ENCODE measurements at places on chromosomes 3 and 15.

DNA sequence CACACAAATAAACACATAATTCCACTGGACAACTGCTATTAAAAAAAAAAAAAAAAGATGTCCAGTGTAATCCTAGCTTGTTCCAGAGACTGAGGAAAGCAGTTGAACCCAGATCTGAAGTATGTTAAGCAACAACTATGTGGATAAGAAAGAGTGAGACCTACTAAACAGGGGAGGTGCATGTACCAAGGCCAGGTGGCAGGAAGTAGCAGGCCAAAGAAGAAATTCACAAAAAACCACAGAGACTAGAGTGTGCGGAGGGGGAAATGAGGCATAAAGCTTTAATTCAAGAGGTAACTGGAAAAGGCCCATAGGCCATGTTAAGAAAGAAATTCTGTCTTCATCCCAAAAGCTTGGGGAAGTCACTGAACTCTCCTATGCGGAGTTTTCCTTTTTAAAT, 490.0 kb downstream of the NAALADL2 start:
- DNase-seq: no peak

DNA sequence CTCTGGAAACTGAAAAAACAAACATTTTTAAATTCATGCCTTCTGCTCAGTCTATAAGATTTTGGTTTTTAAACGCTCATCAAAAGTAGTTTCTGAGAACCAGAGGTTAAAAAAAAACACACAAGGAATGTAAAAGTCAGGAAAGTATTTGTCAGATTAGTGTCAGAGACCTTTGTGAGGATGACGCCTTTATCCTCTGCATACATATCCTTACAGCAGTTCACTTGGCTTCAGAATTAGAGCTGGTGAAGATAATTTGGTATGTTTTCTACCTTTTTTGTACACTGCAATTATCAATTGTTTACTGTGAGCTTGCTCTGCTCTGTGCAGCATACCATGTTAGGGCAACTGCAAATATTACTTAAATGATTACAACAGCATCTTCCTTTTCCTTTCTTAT, 8.3 kb downstream of the PRTG start:
- no peak for DNase-seq

- DNase-seq: no peak
Measured at GRCh38 chr3:111284503-111285183, 213.0 kb downstream of the NECTIN3 start.

GRCh38 chr3:37308247-37308646, 133.9 kb upstream of the LRRFIP2 start:
- DNase-seq: no peak

GRCh38 chr3:134406331-134407238, 32.3 kb upstream of the AMOTL2 start:
- no peak for DNase-seq

DNA sequence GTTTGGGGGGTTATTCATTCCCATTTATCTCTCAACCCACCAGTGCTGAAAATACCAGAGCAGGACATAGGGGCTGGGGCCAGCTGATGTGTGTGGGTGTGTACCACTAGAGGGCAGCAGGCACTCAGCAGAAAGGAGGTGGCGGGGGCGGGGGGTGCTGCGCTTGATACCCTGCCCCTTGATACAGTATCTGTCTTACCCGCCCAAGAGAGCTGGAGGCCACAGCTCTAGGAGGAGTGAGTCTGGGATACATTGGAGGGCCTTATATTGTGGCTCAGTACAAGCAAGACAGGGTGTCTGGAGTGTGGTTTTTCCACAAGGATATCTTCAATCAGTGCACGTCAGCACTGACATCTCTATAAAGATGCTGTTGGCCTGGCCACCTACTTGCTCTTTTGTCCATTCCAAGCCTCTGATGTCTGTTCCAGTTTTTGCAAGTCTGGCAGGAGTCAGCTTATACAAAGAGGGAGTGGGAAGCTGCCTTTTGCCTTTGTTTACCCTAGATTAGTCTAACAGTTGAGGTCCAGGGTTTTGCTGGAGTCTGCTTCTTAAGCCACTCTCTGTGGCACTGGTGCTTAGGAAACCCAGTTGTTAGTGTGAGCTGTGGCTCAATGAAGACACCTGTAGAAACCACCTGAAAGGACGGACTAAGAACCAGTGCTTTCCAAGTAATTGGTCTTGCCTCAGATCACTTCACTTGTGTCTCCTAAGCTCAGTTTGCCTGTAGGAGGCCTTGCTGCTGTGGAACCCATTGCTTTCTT, 1.5 kb upstream of the RBM15B start:
- DNase-seq: peak; percentile 54

DNA sequence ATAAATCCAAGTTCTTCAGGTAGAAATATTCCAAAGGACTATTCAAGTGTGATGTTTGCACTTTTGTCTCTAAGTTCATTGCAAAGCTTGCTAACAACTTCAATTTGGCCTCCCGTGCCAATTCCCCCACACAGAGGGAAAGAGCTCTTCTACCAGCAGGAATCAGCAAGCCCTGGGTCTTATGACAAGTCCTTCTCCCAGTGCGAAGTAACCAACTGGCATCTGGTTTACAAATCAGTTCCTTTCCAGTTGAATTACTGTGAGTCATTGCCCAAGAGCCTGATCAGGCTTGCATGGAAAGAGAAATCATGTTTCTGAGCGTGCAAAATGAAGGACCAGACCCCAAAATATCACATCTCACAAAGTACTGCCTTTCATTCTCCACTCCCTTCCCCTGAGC, 62.7 kb upstream of the SLCO3A1 start:
- no peak for DNase-seq

DNA sequence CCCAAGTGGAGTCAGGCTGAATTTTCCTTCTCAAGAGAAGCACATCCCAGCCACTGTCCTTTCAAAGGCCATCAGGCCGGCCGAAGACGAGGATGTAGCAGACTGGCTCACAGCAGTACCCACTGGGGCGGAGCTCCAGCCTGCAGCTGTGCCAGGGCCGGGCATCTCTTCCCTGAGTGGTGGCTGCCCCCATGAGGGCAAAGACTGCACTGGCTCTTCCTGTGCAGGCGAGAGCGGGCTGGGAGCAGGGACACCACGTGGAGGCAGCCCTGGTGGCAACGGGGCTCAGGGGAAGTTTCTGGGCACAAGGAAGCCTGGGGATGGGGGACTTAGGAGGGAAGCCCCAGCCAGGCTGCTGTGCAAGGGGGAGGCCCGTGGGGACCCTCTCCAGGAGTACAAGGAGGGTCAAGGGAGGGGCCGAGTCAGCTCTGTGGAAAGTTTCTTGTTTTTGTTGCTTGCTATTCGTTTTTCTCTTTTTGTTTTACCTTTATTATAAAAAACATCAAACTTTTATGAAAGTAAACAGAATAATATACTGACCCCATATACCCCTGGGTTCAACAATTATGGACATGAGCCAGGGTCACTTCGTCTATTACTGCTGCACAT, 66.1 kb downstream of the RPN1 start:
- DNase-seq: peak; percentile 40

DNA sequence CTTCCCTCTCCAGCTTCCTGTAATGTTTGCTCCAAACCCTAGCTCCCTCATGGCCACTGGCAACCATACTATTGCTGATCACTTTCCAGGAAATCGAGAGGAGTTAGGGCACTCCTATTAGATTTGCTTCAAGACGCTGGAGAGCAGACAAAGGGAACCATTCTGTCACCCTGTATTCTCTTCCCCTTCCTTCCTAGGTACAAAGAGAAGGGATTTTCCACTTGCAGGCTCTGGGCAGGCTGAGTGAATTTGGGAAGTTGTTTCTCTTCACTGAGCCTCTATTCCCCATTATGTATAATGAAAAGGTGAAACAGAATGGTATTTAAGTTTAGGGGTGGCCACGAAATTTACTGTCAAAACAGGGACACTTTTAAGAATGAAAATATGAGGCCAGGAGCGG, 99.4 kb upstream of the LPP start:
- no peak for DNase-seq

- DNase-seq: no peak
Measured at GRCh38 chr15:53625260-53625659, 134.2 kb downstream of the WDR72 start.

- no peak for DNase-seq
Measured at GRCh38 chr3:66165660-66166059, 55.1 kb upstream of the SLC25A26 start.

- no peak for DNase-seq
Measured at GRCh38 chr15:48300038-48300437, 31.2 kb upstream of the DUT start.

DNA sequence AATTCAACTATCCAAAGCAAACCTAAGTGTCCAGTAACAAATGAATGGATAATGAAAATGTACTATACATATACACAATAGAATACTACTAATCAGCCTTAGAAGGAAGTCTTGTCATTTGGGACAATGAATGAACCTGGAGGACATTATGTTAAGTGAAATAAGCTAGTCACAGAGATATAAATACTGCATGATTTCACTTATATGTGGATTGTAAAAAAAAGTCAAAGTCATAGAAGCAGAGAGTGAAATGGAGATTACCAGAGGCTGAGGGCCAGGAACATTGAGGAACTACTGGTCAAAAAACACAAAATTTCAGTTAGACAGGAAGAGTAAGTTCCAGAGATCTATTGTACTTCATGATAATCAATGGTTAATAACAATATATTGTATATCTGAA, 33.6 kb downstream of the MYO5A start:
- DNase-seq: no peak

GRCh38 chr3:149886957-149887356, 73.9 kb downstream of the RNF13 start:
- DNase-seq: no peak

GRCh38 chr3:57026944-57027343, 33.5 kb upstream of the SPATA12 start:
- DNase-seq: no peak

DNA sequence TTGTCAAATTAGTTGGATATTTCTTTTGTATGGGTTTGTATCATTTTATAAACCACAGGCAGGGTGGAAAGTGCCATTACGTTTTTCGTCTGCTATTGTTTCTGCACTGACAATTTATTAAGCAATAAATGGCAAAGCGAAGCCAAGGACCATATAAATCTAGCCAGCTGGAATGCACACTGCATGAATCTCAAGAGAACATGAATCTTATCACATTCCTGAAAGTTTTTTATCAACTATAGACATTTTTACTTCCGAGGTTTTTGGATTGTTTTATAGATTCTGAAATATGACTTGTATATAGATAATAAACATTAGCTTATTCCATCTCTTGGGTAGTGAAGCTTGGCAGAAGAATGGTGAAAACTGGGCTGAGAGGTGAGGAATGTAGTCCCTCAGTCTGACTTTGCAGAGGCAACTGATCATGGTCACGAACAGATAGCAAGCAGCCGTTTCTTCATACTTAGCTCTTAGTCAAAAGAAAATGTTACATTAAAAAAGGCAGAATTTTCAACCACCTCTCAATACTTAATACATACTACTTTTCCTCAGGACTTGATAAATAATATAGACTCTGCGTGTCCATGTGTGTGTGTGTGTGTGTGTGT, 102.7 kb downstream of the OSBPL10 start:
- no peak for DNase-seq

GRCh38 chr15:63369296-63369695, 12.3 kb downstream of the CA12 start:
- no peak for DNase-seq

- DNase-seq: no peak
Measured at GRCh38 chr3:46124216-46125177, 83.6 kb downstream of the CCR1 start.

DNA sequence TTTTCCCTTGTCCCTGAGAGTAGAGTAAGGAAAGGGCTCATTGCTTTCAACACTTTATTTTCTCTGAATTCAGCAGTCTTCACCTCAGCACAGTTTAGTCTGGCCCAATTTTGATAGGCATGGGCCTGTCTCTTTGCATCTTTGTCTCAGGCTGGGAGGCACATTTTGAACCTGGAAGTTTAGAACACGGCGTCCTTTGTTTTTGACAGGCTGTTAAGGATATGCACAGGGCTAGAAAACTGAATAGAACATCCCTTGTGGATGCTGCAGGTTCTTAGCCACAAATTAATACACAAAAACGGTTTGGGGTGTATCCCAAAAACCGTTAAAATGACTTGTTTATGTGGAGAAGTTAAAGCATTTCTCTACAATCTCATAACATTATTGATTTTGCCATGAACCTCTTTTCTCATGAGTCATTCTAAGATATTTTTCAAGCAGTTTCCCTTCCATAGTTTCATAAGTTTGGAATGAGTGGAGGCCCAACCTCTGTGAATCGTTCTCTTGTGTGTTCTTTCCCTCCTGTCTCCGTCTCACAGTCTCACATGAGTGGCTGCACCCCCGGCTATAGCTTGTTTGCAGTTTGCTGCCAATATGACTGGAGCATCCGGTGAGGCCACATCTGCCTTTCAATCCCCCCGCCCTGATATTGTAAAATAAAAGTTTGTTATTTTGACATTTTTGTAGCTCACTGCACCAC, 192.9 kb upstream of the EIF1B start:
- no peak for DNase-seq

DNA sequence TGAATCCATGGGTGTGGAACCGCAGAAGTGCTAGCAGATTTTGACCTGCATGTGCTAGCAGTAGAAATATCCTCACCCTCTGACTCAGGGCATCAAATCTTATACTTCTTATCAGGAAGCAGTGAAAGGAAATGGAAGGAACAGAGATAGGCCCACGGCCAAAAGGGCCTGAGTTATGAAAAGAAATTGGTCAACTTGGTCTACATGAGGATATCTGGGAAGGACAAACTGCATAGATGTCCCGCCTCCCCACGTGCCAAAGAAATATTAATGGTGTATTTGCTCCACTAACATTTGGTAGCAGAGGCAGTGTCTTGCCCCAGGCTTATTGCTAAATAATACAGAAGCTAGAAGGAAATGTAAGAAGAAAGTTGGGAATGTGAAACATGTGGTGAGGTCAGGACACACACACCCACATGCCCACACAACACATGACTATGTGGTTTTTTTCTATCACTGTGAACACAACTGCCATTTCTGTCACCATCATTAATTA, 93.6 kb upstream of the COL8A1 start:
- DNase-seq: no peak

- no peak for DNase-seq
Measured at GRCh38 chr3:110938629-110939028, 133.0 kb upstream of the NECTIN3 start.

GRCh38 chr15:88704791-88705768, 66.3 kb downstream of the ISG20 start:
- DNase-seq: no peak

GRCh38 chr3:97810779-97811390, 10.9 kb upstream of the CRYBG3 start:
- DNase-seq: no peak

GRCh38 chr3:103919327-103919726, 1447.4 kb upstream of the ALCAM start:
- no peak for DNase-seq

GRCh38 chr15:80309769-80310384, 57.9 kb upstream of the CTXND1 start:
- no peak for DNase-seq

GRCh38 chr3:114700637-114701234, 406.9 kb downstream of the TIGIT start:
- DNase-seq: no peak

- DNase-seq: no peak
Measured at GRCh38 chr15:55552926-55553325, 35.2 kb downstream of the PYGO1 start.

DNA sequence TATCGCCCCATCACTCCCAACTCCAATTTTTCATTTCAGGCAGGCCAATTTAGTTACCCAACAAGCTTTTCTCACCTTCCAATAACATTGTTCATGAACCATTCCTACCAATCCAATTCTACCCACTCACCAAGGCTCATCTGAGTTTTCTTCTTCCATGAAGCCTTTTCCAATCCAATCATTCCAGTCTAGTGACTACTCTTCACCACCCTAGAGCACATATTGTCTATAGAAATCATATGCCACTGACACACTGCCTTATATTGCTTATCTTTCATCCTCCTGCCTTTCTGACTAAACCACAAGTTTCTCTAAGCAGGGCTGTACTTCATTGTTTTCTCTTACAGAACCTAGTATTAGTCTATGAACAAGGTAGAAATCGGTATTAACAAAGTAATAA, 11.4 kb downstream of the CCDC14 start:
- no peak for DNase-seq
